ENCODE measurements at places on chromosomes 5 and 9.

DNA sequence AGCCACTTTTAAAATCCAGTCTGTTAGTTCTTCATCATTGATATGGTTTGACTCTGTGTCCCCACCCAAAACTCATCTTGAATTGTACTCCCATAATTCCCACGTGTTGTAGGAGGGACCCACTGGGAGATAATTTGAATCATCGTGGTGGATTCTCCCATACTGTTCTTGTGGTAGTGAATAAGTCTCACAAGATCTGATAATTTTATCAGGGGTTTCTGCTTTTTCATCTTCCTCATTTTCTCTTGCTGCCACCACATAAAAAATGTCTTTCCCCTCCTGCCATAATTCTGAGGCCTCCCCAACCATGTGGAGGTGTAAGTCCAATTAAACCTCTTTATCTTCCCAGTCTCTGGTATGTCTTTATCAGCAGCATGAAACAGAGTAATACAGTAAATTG, 26.9 kb upstream of the SH3TC2 start:
- no peak overlapping the region for H3K4me3 ChIP-seq
- H3K27me3 ChIP-seq: no peaks in the 10 kb centered on the region
- no peaks in the 10 kb centered on the region for H3K4me1 ChIP-seq
- no peaks in the 10 kb centered on the region for H3K36me3 ChIP-seq
- DNase-seq: no peak
- H3K27ac ChIP-seq: no peak overlapping the region

DNA sequence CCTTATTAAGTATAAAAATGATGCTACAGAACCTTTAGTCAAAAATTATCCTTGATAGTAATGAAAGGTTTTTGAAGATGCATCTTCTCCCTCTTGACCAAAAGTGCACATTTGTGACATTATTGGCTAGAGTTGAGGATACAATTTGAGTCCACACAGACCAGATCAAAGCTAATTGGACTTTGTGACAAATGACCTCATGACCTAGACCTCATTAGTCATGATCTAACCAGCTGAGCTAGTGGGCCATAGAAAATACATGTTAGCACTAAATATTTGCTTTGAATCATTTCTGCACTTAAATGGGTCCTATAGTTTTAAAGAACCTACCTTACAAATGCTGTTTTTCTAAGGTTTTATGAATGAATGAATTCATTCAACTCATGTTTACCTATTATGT, 182.1 kb downstream of the RFX3 start:
- H3K4me3 ChIP-seq: no peak overlapping the region
- DNase-seq: no peak
- H3K27me3 ChIP-seq: no peaks in the 10 kb centered on the region
- no peaks in the 10 kb centered on the region for H3K36me3 ChIP-seq
- no peak overlapping the region for H3K27ac ChIP-seq

DNA sequence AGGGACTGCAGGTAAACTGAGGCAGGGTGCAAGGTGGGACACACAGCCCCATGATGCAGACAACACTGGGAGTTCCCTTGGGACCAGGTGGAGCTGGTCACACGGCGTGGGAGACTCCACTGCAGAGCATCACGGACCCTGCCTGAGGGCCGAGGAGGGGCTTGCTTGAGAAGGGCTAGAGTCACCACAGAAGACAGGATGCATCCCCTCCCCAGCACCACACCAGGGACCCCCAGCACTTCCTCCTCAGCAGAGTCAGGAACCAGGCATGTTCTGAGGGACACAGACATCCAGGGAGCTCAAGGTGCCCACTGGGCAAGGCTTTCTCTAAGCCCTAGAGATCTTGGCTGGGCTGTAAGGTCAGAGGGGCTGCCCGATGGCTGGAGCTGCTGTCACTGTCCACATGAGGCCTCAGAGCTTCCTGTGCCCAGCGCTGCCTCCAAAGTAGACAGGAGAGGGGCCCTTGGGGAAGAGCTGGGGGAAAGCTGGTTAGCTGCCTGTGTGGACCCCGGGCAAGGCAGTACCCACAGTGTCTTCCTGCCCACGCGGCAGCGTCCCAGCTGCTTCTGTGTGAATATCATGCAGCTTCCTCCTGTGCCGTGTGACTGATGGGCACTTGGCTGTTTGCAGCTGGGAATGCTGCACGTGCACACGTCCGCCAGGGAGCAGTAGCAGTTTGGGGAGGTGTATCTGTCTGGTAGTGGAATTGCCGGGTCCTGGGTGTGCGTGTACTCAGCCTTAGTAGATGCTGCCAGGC, 176.6 kb downstream of the CACNA1B start:
- DNase-seq: peak; percentile 16
- no peaks in the 10 kb centered on the region for H3K4me1 ChIP-seq
- no peak overlapping the region for H3K4me3 ChIP-seq
- no peak overlapping the region for H3K27ac ChIP-seq

DNA sequence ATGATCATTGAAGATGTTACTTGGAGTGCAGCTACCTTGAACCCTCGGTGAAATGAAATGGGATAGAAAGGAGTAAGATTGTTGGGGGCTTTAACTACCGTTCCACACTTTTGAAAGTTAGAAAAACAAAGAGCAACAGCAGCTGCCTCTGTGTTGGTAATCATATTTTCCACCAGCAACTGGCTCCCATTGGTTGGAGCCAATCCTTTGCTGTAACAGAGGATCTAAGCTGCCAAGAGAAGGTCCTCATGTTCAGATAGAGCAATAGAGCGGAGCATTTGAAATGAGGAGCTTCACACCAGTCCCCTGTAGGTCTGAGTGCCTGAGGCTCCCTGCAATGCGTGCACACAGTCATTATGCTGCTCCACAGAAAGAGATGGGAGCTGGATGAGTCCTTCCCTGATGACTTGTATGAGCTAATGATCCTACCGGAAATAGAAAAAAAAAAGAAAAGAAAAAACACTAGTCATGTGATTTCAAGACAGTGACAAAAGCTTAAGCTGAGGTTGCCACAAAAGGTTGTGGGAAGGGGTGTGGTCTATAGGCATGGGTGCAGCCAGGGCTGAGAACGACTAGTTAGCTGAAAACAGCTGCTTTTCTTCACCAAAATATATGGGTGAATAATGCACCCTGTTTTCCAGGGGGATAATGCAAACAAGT, 300.7 kb downstream of the MLLT3 start:
- no peak for DNase-seq
- H3K27ac ChIP-seq: no peak overlapping the region
- H3K4me1 ChIP-seq: peaks cover 29% of the 10 kb centered on the region
- H3K4me3 ChIP-seq: no peak overlapping the region
- no peaks in the 10 kb centered on the region for H3K27me3 ChIP-seq

DNA sequence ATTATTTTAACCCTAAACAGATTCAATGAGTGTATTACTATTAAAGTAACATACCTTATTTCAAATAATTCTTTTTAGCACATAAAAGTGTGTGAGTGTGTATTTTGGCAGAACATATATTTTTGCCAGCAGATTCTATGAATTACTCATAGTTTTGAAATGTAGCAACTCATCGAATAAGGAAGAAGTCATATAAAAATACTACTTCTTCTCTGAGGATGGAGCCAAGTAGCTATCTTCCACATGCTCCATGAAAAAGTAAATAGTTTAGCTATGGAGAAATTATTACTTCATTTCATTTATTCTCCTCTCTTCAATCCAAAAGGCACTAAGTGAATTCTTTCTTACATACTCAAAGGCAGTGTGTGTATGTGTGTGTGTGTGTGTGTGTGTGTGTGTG, 1090.4 kb upstream of the CDH6 start:
- no peaks in the 10 kb centered on the region for H3K4me1 ChIP-seq
- H3K4me3 ChIP-seq: no peak overlapping the region
- H3K27ac ChIP-seq: no peak overlapping the region
- H3K36me3 ChIP-seq: no peaks in the 10 kb centered on the region
- no peaks in the 10 kb centered on the region for H3K27me3 ChIP-seq

DNA sequence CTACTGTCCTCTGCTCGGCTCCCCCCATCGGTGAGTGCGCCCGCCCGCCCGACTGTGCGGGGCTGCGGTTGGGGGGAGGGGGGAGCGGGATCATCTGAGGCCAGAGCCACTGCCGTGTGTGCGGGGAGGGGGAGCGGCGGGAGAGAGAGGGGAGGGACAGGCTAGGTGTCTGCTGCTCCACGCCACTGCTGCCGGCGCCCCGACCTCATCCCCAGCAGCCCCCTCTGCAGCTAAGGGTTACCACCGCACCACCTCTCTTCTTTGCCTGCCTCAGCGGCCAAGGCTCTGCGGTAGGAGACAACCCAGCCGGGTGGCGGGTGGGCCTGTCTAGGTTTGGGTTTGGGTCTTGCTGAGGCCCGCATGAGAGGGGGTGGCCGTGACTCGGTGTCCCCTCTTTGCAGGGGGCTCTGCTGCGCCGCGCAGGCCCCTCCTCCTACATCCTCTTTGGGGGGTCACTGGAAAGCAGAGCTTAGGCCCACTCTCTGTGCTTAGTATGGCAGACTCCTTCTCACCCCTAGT, 670 bp upstream of the PURA start:
- DNase-seq: peak; percentile 55
- H3K4me1 ChIP-seq: peaks cover 39% of the 10 kb centered on the region
- peak overlapping the region; percentile 68 for H3K4me3 ChIP-seq
- peak overlapping the region; percentile 36 for H3K27ac ChIP-seq

DNA sequence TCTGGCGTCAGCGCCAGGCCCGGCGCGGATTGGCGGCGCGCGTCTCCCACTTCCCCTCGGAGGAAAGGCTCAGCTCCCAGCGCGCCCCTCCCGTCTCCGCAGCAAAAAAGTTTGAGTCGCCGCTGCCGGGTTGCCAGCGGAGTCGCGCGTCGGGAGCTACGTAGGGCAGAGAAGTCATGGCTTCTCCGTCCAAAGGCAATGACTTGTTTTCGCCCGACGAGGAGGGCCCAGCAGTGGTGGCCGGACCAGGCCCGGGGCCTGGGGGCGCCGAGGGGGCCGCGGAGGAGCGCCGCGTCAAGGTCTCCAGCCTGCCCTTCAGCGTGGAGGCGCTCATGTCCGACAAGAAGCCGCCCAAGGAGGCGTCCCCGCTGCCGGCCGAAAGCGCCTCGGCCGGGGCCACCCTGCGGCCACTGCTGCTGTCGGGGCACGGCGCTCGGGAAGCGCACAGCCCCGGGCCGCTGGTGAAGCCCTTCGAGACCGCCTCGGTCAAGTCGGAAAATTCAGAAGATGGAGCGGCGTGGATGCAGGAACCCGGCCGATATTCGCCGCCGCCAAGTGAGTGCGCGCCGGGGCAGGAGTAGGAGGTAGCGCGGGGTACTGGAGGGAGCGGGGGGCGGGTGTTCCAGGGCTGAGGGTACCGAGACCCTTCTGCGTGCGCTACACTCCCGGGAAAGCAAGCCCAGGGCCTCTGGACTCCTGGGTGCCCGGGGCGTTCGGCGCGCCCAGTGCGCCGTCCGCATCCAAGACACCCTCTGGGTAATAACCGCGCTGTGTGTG, at the start of gene MSX2:
MSX2 (plus strand) TSS at position 99 of the 777 bp plus-strand sequence; CDS start at position 177, 78 bp downstream.
- peaks cover 52% of the 10 kb centered on the region for H3K27me3 ChIP-seq
- no peaks in the 10 kb centered on the region for H3K36me3 ChIP-seq
- H3K4me1 ChIP-seq: peaks cover 13% of the 10 kb centered on the region
- DNase-seq: peak; percentile 86
- no peak within 1 kb of the TSS for H3K27ac ChIP-seq

GRCh38 chr5:145996135-145996534, 59.8 kb downstream of the SH3RF2 start:
- no peaks in the 10 kb centered on the region for H3K27me3 ChIP-seq
- H3K4me1 ChIP-seq: peaks cover 1% of the 10 kb centered on the region
- H3K4me3 ChIP-seq: no peak overlapping the region
- DNase-seq: no peak
- peaks cover 58% of the 10 kb centered on the region for H3K36me3 ChIP-seq
- H3K27ac ChIP-seq: no peak overlapping the region

DNA sequence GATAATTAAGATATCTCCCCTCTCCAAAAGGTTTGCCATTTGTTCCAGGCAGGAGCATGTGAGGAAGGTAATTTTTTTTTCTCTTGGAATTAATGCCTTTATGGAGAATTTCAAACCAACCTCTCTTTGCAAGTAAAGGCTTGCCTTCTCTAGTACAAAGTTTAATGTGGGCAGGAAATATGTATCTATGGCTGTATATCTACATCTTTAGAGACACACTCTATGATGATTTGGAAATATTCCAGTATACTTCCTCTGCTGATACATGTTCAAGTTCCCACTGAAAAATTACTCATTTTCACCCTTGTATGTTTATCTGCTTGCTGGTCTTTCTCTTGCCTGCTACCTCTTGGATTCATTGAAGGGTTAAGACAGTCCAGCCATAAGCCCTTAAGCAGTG, 83.5 kb upstream of the SEMA6A start:
- H3K27ac ChIP-seq: no peak overlapping the region
- H3K27me3 ChIP-seq: no peaks in the 10 kb centered on the region
- DNase-seq: no peak
- no peaks in the 10 kb centered on the region for H3K4me1 ChIP-seq

DNA sequence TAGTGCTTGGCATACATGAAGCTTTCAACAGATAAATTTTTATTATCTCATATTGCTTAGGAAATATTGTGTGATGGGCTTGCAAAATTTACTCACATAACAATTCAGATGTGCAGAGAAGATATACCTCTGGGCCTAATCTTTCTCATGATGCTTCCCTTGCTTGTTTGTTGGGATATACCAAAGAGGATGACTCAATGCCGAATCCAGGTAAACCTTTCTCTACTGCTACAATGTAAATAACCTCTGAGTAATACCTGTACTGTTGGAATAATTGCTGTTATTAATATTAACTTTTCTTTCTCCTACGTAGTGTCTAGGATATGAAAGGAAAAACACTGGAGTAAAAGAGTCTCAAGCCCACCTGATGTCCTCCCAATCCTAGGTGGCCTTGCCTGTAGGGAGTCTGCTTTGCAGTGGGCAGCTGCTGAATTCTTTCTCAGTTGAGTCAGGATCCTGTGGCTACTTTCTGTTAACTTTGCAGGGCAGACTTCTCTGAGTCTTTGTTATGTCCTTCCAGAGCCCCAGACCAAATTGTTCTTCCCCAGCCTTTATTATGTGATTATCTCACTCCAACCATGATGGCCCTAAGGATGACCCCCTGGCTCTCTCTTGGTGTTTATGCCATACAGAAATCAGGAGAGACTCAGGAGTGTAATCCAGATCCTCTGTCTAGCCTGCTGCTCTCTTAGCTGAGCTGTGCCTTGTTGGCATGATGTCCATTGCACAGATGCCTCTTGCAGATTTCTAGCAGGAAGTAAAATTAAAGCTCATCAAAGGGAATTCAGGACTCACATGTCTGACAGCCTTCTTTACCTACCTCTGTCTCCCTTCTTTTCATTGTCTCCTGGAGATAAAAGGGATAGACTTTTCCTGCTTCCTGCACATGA, 208.1 kb downstream of the SNX18 start:
- H3K27ac ChIP-seq: peak overlapping the region; percentile 32
- no peaks in the 10 kb centered on the region for H3K27me3 ChIP-seq
- no peak overlapping the region for H3K4me3 ChIP-seq
- DNase-seq: peak; percentile 56

DNA sequence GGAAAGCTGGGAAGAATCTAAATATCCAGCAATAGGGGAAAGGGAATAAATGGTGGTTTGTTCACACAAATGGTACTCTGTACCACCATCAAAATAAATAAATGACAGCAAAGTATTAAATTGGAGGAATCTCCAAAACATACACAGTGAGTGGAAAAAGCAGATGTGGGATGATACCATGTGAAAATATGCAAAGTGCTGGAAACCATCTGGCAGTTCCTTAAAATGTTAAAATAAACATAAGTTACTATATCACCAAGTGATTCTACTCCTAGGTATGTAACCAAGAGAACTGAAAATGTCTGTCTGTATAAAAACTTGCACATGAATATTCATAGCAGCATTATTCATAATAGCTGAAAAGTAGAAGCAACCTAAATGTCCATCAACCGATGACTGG, 41.9 kb upstream of the TEX48 start:
- no peaks in the 10 kb centered on the region for H3K36me3 ChIP-seq
- H3K4me1 ChIP-seq: peaks cover 24% of the 10 kb centered on the region
